ENCODE measurements at places on chromosomes 16 and 17.

DNA sequence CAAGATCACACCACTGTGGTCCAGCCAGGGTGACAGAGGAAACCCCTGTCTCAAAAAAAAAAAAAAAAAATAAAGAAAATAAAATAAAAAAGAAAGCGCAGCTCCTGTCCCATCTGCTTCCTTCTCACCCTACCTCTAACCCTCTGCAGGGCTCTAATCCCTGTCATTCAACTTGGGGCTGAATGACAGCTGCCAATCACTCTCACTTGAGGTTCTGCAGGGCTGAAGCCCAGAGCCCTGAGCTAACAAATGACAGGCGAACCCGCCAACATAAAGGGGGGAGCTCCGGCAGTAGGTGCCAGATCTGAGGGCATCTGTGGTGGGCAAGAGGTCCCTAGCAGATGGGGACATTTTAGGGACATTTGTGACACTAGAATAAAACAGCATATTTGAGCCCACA is 44.3 kb downstream of the ENGASE start:
- no peak for DNase-seq

- DNase-seq = no peak
Measured at GRCh38 chr16:62035115-62036092, 834 bp downstream of the CDH8 start.

GRCh38 chr16:23741675-23742303 is 13.0 kb upstream of the CHP2 start:
- DNase-seq = no peak

GRCh38 chr17:57953705-57954396 is 1.4 kb downstream of the CUEDC1 start:
- DNase-seq = no peak

GRCh38 chr17:41567317-41567716 is 4.5 kb downstream of the KRT9 start:
- DNase-seq = no peak

DNA sequence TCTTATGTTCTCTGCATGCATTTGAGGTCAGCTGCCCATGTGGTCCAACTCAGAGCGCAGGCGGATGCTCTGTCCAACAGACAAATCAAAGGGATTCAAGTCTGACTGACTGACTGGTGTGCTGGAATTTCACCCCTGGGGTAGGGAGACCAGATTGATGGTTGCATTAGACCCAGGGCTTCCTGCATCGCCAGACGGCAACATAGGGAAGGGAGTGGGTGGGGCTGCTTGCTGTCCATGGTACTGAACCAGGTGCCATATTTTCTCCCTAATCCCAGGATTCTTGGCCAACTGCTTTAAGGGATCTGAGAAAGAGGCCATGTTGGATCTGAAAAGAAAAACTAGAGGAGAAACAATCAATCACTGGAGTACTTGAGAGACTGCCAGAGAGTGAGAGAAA is 332.0 kb downstream of the XYLT1 start:
- DNase-seq = no peak

- DNase-seq = no peak
Measured at GRCh38 chr17:49775546-49776260, 11.8 kb upstream of the FAM117A start.

GRCh38 chr16:49563666-49564065 is 190.1 kb downstream of the C16orf78 start:
- no peak for DNase-seq
